ENCODE measurements at places on chromosomes 7 and 10. TPM values are rescaled to one million over a fixed set of nuclear protein-coding genes. Genes with fewer than 3 reads are reported as not detected.
A peak's percentile ranks its signal among the peaks of the same experiment; 100 is the strongest.

The PANK1 gene
- 1.4 TPM for total RNA-seq

The UNCX gene
- total RNA-seq, result not detected

The CRHR2 gene
- total RNA-seq, result 0.23 TPM

- no peak for DNase-seq
These were observed 1.6 kb downstream of the PWWP2B start for GRCh38 chr10:132398566-132398991.

- peak; percentile 54 for DNase-seq
These were observed 1.2 kb downstream of the GET4 start for GRCh38 chr7:877312-878232.

DNA sequence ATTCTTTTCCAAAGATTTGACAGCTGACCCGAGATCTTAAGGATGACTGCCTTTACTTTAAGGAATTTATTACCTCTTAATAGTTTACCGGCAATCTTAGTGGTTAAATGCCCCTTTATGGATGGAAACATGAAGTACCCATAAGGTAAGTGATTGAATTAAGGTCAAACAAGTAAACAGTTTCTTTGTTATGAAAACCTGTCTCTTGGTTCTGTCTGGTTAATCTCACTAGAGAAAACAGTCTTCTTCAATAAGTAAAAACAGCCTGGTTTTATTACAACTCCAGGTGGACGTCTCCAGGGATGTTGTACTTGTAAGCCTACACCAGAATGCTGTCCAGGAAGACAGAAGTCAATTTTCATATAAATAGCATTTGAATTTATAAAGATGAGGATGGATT is 161.8 kb upstream of the MTPN start:
- no peak for DNase-seq

- DNase-seq, result no peak
These were observed 66.6 kb downstream of the ALOX5 start for GRCh38 chr10:45440511-45441062.

- no peak for DNase-seq
These were observed 166.5 kb downstream of the LRMDA start for GRCh38 chr10:75597773-75598440.
